ENCODE measurements at places on chromosomes 6 and 20.

DNA sequence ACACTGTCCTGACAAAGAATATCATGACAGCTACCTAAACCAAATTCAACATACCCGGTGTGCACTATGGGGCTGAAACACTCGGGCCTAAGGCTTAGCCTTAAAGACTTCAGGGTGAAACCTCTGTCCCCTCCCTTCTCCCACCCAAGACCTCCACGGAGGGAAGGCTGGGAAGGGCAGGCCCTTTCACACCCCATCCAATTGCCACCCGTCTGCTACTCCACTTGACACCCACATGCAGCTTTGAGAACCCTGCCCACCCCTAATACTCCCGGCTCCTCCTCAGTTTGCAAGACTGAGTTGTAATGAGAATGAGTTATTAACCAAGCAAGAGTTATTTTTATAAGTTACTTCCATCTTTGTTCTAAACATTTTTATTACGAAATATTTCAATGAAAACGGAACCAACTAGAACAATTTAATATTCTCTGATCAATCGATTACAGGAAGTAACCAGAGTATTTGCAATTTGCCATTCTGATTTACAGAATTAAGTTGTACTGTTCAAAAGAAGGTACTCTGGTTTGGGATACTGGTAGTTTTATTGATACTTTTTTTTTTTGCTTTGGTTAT is 3.7 kb downstream of the TAF4 start:
- no peak for DNase-seq

DNA sequence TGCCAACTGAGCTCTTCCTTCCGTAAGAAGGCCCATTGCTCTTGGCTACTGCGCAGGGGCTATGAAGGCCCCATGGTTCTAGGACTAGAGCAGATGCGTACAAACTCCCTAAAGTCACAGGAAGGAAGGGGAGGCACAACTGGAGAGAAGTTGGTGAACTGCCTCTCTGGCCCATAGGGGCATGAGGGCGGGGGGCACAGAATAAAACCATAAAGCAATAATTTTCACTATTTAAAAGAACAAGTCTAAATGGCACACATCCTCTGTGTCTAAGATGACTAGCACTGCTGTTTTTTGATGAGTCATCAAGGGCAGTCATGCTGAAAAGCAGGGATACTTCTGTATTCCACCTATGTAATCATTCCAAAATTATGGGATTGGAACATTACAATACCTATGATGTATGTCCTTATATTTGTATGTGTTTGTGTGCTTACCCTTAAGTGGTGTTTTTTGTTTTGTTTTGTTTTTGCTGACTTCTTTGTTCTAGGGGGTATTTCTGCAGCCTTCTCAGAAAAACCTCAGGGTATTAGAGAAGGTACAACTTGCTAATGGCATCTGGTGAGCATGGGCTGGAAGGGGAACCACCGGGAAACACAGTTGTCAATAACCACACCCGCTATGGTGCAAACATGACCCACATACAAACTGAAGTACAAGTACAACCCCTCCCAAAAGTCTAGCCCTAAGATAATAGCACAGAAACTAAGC is 36.9 kb downstream of the B4GALT5 start:
- peak; percentile 27 for DNase-seq

DNA sequence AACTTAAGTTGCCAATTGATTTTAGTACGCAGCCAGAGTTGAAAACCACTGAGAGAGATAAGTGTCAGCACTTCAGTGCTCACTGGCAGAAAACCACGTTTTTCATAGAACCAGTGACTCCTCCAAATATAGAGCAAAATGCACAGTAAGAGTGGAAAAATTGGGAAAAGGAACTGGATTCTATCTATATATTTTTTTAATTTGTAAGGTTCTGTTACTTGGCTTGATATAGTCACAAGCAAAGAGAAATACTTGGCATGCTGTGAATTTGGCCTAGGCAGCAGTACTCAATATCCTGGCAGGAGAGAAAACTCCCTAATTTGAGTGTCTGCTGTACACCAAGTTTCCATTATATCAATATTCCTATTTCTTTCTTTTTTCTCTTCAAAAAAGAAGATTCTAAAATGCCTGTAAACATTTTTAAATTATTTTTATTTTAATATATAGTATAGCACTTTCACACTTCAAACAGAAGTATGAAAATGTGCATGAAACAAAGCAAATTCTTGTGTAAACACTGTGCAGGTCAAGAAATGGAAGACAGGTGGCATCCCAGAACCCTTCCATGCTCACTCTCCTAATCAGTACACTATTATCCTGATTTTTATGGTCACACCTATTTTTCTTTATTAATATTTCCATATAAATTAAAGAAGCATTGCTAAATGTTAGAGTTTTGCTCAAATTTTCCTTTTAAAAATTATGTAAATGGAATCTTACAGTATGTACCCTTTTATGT is 561.8 kb upstream of the RNF217 start:
- DNase-seq = no peak

DNA sequence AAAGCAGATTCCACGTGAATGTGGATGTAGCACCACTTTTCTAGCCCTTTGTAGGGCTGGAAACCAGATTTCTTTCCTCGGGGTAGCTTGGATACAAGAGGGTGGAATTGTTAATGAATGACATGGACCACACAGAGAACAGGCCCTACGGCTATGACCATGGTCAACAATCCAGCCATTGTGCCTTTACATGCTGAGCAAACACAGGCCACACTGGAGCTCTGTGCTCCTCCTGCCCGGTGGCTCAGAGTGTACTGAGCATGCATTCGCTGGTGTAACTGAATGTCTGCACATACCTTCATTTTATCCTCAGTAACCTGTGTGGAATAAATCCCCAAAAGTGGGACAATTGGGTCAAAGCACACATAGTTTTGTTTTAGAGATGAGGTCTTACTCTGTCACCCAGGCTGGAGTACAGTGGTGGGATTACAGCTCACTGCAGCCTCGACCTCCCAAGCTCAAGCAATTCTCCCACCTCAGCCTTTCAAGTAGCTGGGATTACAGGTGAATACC is 32.8 kb downstream of the LRP11 start:
- no peak for DNase-seq

DNA sequence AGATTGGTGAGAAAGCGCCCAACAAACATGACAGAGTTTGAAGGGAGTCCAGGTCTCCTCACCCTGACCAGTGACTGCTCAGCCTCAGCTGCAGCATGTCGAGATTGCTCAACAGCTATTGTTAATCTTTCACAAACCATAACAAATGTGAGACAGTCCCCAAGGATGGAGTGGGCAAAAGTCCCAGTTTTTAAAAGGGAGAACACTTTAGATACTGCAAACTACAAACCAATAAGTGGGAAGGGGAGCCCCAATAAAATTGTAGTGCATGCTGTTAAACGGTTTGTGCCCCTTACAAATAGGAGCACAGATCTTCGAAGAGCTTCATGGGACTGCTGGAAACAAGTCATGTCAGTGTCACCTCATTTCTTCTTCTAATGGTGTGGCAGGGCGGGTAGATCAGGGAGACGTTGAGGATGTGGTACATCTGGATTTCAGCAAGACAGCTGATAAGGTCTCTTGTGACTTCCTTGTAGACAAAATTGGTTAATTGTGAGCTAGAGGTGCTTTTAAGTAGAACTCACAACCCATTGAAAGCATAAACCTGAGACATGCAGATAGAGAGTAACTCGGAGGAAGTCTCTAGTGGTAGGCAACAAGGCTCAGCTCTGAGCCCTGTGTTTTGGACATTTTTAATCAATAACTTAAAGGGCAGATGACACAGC is 134.0 kb upstream of the ARMC2 start:
- DNase-seq = no peak

DNA sequence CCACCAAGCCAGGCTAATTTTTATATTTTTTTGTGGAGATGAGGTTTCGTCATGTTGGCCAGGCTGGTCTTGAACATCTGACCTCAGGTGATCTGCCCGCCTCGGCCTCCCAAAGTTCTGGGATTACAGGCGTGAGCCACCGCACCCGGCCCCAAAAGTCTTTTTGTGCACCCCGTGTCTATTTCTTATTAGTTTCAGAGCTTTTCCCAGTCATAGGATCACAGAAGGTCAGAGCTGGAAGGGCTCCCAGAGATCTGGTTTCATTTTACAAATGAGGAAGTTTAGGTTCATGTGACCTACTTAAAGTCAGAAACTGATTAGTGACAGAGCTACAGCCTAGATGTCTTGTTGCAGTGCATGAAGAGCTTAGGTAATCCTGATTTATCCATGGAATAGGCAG is 1.6 kb upstream of the OGFRL1 start:
- DNase-seq = no peak

- DNase-seq = no peak
These were observed 422.9 kb upstream of the PLCB4 start for GRCh38 chr20:8646033-8646441.

DNA sequence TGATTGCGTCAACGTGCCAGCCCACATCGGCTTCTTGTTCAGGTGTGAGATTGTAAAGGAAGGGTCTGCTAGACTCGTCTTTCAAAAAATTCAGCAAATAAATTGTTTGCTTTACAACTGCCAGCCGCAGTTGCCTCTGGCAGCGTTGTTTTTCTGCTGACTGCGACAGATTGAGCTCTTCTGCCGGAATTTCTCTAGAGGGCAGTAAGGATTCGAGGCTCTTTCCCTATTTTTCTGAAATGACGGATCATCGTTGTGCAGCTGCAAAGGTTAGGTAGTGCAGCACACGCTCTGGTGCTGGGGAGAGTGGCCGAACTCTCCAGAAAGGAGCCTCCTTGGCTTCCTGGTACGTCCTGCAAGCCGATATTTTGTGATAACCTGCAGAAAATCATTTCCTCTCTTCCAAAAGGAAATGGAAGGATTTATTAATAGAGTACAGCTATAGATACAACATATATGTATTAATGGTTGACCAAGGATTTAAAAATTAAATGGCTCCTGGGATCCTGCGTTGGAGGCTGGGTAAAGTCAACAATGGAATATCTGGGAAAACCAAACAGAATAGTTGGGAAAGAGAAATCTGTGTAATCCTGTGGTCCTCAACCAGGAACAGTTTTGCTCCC is 121.9 kb upstream of the ZFP64 start:
- no peak for DNase-seq

- DNase-seq = no peak
These were observed 120.4 kb downstream of the ARMC2 start for GRCh38 chr6:108968325-108969316.

GRCh38 chr6:34143884-34144580 is 1.9 kb downstream of the GRM4 start:
- DNase-seq = peak; percentile 63

- no peak for DNase-seq
These were observed 35.5 kb upstream of the NCOA3 start for GRCh38 chr20:47466213-47466612.

GRCh38 chr6:99603421-99604165 is 3.0 kb upstream of the PRDM13 start:
- DNase-seq = peak; percentile 50

DNA sequence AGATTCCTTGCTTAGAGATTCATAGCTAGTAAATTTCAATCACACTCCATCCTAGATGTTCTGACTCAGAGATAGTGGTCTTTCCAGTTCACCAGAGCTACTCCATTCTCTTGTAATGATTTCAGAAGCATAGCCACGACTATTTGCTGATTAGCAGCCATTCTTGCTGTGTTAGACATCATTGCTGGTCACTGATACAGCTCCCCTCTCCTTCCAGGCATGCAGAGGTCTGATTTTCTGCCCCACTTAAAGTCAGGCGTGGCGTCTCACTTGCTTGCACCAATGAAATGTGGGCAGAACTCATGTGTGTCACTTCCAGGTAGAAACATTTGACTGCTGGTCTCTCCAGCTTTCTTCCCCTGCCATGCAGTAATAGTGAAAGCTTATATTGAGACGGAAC is 168.9 kb upstream of the JARID2 start:
- DNase-seq = no peak

GRCh38 chr20:20666359-20666758 is 46.1 kb downstream of the RALGAPA2 start:
- DNase-seq = no peak

DNA sequence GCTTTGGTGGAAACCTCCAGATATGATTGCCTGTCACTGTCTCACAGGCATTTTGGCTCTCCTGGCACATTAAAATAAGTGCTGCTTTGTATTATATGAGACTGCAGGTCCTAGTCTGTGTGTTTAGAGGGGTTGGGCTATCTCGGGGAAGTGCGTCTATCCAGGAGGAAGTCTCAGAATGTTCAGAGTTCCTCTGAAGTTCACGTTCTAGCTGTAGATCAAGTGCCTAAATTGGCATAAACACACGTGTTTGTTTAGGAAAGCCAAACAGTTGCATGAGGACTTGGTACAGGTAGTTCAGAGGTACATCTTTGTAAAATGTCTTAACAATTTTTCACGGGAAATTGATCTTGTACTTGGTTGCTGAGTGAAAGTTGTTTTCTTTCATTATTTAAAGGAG is 36.4 kb upstream of the SLC22A1 start:
- no peak for DNase-seq

- DNase-seq = no peak
These were observed 2.1 kb downstream of the CNR1 start for GRCh38 chr6:88164061-88164460.

DNA sequence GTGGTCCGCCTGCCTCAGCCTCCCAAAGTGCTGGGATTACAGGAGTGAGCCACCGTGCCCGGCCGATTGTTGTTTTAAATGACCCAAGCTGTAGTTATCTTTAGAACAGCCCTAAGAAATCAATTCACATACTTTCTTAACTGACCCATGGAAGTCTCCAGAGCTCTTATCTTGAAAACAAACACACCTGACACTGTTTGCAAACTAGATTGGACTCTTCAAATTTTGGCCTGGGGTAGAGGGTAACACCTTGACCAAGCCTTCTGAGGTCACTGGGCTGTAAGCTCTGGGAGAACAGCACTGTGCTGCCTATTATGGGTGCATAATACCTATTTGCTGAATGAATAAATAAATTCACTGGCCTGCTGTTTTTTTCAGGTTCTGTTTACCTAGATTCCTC is 190.6 kb downstream of the AIG1 start:
- no peak for DNase-seq

- no peak for DNase-seq
These were observed 311.2 kb downstream of the PKHD1 start for GRCh38 chr6:51775942-51776860.

GRCh38 chr6:95693108-95693507 is 115.8 kb downstream of the MANEA start:
- DNase-seq = no peak

DNA sequence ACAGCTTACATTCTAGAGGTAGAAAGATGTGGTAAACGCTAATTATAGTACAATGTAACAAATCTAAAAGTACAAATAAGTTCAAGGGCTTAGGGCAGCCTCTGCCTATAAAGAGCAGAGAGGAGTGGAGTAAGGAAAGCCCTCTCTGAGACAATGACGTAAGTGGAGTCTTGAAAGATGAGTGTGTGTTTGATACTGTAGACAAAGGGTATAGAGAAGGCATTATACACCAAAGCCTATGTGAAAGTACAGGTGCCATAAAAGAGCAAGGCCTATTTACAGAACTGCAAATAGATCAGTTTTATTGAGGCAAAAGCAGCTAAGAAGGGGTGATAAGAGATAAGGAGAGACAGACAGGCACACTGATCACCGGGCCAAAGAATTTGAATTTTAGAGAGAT is 10.9 kb downstream of the GOPC start:
- DNase-seq = no peak

- DNase-seq = no peak
These were observed 50.0 kb upstream of the EZR start for GRCh38 chr6:158868890-158869825.

- no peak for DNase-seq
These were observed 3.9 kb downstream of the SLC22A2 start for GRCh38 chr6:160254467-160255312.

- DNase-seq = no peak
These were observed 29.4 kb upstream of the BEND3 start for GRCh38 chr6:107144666-107145065.

GRCh38 chr6:63352544-63353285 is 32.9 kb upstream of the LGSN start:
- no peak for DNase-seq
